ENCODE measurements at places on chromosomes 6 and 20.

DNA sequence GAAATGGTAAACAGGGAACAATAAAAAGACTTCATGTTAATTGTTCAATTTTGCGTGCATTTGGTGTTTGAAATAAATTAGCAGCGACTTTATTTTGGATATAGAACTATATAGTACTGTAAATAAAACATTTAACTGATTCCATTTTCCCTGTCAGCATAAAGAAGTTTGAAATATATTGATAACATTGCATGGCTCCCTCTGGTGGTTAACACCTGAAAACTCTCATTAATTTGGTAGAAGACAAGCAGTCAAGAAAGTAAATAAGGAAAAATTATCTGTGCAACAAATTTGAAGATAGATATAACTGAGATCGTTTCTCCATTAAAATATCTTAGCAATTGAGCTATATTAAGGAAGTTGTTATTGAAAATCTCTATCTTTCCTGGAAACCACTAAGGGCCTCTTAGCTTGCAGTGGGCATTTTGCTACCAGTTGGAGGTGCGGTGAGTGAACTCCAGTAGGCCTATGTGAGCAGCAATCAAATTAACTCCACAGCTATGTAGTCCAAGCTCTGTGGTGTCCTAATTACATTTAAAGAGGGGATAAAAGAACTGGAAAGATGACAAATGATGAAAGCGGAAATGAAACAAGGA lies 435.7 kb upstream of the FKBP1C start:
- DNase-seq, result no peak

DNA sequence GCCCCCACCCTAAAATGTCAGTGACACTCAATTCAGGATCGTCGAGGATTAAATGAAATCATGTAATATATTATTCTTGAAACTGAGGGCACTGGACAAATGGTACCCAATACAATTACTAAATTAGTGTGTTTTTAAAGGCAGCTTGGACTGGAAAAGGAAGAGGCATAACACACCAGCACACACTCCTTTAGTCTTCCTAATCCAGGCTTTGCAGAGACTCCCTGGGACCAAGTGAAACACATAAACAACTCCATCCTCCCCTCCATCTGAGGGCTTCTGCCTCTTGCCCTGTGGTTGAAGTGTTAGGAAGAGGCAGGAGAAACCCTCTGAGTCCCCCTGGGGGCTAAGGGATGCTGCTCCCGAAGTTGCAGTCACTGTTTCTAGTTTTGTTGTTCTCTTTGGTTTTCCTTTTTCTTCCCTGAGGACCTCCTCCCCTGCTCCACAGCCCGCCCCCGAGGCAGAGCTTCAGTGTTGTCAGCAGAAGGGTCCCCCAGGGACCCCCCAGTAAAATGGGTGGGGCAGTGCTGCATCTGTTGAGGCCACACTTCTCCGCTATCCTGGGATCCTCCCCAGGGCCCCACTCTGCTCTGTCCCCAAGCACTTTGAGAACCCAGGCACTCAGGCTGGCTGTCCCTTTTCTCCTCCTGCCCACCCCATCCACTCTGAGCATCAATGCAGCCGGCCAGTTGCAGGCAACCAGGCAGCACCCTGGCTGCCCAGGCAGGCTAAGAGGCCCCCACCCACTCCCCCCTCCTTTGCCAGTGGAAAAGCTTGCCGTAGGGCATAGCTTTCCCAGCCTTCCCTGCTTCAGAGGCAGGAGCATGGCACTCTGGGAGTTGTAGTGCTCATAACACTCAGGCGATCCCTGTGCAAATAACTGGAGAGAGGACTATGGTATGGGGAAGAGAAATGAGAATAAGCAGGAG lies 5.9 kb downstream of the TMEM63B start:
- peak; percentile 66 for DNase-seq

DNA sequence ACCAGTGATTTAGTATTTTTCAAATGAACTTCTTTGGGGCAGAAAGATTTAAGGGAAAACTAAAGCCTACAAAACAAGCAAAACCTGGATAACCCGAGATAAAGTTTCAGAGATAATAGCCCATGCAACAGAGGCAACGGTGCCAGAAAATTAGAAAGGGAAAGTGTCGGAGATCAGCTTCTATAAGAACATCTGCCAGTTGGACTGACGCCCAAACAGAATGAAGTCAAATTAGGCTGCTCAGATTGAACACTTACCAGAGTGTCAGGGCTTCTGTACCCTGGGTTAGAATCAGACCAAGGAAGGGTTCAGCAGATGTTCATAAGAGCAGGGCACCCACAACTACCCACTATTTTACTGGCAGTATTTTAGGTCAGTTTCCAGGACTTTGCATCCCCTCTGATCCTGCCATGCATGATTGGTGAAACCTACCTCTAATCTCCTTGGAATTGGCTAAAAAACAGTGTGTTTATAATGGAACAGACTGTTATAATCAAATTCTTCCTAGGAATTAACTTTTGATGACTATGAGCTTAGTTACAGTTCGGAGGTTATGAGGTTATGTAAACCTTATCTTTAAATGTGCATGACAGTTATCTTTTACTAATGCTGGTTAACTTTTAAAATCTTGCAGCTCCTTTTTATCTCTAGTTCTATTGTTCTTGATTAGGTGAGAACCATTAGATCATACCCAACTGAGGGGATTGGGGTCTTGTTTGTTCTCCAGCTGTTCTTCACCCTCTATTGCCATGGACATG lies 13.1 kb downstream of the BMP2 start:
- DNase-seq, result no peak

GRCh38 chr6:131523988-131524673 lies 48.9 kb upstream of the ARG1 start:
- no peak for DNase-seq

DNA sequence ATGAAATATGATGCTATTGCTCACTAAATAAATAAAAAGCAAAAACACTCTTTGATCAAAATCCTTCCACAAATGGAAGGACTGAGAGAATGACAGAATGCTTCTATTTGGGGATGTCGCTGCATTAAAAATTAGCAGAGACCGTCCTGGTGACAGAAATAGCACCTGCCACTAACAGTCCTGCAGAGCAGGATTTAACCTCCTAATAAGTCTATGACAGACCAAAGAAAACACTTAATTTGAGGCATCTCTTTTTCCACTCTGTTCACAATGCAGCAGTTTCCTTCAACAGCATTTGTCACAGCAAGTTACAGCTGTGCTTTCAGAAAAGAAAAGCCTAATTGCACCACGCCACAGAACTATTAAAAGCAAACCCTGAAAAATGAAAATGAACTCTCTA lies 140.6 kb upstream of the BEND6 start:
- no peak for DNase-seq

DNA sequence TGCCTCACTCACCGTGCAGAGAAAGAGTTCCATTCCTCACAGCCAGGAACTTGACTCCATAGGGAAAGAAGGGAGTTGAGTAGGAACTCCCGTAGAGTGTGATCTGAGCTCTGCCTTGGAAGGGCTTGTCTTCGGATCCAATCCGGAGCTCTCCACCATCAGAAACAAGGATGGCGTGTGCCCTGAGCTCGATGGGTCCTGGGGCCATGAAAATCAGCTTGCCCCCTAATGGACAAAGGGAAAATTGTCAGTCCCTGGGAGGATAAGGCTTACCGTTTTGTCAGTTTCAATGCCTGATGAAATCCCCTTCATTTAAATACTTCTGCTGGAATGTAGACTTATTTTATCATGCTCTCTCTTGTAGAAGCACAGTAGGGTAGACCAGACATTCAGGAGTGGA lies 153.3 kb downstream of the PKHD1 start:
- DNase-seq, result no peak

DNA sequence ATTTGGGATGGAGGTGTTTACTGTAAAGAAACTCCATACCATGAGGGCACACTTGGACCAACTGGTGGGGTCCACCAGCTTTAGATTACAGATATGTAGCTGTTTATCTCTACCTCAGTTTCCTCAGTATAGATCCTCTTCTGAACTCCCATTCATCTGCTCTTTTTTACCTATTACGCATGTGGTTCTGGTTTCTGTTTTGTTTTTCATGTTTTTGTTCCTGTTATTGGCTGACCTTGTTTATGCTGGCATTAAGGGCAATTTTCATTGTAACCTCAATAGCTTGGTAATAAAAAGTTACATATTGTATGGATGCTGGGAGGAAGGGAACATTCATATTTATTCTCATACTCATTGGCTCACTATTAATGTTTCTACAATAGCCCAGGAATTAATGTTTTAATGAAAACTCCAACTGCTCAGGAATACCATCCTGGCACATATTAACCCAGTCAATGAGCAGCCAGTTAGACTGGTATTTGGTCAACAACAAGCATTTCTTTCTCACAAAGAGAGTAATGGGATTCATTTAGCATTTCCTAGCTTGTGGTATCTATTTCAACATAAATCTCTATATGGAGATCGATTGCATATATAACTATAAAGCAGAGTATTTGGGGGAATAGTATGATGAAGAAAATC lies 83.8 kb upstream of the FAM184A start:
- no peak for DNase-seq

DNA sequence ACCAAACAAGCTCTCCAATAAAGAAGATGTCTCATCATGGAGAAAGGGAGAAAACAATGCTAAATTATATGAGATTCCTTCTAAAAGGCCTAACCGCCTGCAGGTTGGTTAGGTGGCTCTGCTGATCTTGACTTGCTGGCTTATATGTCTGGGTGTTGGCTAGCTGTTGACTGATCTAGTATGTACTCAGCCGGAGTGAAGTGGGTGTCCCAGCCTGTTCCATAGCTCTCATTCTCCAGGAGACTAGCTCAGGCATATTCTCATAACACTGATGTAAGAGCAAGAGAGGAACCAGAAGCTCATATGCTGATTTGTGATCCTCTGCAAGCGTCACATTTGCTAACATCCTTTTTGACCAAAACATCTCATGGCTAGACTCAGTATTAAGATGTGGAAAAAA lies 473.0 kb downstream of the BMP2 start:
- no peak for DNase-seq

GRCh38 chr6:95232446-95232845 lies 344.9 kb upstream of the MANEA start:
- DNase-seq, result no peak

DNA sequence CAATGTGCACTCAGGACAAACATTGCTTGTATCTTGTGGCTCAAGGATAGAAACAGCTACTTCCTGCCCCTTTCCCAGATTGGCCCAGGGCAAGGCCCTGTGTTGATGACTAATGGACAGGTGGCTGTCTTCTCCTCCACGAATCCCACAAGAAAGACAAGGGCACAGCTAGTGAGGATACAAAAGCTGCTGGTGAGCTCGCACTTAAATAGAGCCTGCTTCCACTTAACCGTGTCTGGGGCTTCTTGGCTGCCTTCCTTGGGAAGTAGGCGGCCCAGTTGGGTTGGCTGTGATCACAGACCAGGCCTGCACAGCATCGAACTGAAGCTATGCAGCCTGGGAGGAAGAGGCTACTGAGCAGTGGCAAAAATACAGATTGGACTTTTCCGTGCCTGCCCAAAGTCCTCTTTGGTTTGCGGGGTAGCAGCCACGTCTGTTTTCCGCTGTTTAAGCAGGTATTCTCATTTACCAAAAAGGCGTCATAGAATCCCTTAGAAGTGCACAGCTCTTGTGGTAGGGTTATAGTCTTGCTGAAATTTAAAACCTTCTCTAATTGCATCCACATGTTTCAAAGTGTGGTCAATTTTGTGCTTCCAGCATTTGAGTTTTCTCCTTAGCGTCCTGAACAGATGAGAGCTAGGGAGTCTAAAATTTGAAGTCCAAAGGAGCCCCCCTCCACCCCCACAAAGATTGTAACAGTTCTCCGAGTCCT lies 23.0 kb upstream of the NAA20 start:
- DNase-seq, result no peak

GRCh38 chr6:154298297-154298696 lies 58.3 kb downstream of the IPCEF1 start:
- DNase-seq, result no peak

DNA sequence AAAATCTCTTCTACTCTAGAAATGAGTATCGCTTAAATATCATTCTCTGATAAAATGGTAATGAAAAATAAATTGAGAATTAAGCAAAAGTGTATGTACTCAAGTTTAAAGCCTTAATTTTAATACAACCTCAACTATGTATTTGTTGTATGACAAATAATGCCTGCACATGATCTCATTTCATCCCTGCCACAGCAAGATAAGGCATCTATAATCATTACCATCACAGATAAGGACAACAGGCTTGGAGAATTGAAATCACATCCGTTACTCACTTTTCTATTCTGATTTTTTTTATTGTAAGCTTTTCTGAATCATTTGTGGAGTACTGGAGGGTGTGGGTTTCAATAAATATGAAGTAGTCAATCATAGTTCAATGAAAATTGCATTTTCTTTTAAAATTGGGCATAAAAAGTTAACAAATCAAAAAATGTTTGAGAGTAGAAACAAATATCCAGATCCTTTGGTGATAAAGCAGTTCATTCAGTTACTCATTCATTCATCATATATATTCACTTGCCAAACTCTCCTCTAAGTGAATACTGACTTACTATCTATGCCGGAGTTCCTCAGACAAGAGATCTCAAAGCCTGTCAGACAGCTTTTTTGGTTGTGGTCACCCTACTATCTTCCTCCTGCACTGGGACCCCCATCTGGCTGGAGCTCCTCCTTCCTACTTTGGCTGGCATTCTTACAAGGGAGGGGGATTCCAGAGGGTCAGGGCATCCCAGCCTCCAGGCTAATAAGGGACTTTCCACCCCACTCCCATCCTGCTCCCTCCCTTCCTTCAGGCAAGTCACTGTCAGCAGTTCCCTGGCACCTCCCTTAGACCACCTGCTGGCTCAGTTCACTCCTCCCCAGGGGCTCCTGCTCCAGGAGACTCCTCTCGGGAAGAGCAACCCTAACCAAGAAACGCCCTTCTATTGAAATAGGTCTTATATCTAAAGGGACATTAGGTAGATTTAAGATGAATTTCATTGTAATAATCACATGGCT lies 118.6 kb downstream of the OGFRL1 start:
- DNase-seq, result no peak

DNA sequence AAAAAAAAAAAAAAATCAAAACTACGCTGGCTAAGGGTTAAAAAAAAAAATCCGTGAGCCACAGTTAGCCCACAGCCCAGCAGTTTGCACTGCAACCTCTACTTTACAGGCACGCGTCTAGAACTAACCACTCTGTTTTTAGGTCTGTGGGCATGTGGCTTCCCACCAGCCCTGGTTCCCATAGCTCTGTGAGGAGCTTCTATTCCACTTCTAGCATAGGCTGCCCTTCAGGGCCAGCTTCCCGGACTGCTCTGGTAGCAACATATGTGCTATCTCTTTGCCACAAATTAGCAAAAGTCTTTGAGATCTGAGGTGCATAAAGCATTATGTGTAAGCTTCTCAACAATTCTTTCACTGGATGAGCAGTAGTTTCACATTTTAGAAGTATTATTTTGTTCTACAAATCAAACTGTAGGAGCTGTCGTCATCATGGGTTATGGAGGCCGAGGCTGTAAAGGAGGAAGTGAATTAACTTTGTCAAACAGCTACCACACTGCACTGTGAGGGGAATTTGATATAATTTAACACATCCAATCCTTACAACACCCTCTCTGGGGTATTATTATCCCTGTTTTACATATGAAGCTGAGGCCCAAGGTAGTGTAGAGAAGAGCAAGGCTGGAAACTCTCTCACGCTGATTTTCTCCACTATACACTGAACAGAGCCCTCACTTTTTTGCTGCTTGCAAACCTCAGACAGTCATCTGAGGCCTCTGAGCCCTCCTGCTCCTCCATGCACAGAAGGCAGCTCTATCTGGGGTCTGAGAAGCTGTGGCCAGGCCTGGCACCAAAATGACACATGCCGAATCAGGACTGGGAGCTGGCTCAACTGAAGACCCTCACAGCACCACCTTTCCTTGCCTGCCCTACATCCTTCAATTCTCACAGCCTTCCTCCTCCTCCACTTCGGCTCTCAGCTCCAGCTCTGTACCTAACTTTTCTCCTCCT lies 35.4 kb downstream of the MAN1A1 start:
- no peak for DNase-seq

- no peak for DNase-seq
Observed at GRCh38 chr6:138486249-138487101, 12.8 kb downstream of the NHSL1 start.

GRCh38 chr20:55626716-55627115 lies 378.6 kb downstream of the CBLN4 start:
- DNase-seq, result no peak

Data from breast epithelium (tissue), 4 donors.